ENCODE measurements at places on chromosomes 4 and X.

DNA sequence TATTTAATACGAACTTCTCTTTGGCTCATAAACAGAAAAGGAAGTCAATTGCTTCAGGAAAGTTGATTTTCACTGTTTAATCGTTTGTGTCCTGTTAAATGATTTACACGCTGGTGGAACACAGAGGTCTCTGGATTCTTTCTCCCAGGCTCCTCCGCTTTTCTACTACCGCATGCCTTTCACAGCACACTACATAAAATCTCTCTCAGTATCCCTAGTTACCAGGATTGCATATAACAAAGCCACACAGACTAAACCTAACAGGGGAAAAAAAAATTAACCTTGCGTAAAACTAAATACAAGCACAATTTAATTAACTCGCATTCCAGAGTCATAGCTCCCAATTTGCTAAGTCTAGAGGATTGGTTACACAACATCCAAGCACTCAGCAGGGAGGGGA lies 133.9 kb downstream of the CORIN start:
- DNase-seq, result no peak

DNA sequence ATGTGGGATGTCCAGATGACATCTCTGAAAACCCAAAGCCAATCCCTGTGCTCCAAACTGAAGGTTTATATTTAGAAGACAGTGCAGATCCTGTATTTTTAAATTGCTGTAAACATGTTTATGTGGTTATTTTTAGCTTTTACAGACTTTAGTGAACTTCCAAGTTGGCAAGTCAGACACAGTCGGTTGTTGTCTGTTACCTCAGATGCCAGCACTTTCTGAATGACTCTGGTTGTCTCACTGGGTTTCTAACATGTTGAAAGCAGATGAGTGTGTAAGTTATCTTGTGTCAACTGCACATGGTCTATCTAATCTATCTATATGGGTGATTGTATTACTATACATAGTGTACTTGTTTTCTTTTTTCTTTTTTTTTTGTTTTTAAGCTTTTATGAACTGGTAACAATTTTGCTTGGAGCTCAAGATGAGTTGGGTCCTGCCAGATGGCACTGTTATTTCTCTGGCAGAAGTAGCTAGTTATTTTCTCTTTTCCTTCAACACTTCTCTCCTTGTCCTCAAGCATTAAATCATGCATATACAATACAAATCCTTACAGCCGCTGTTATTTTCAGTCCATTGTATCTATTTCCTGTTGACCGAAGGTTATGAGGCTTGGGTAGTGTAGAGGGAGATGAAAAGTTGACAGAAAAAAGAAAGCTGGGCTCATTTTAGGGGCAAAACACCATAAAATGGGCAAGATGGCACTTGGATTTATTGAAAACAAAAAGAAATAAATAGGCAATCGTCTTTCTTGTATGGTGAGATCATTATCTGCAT lies 66.3 kb downstream of the GAB1 start:
- no peak for DNase-seq

GRCh38 chr4:164613792-164614191 lies 140.1 kb upstream of the SMIM31 start:
- DNase-seq, result no peak

DNA sequence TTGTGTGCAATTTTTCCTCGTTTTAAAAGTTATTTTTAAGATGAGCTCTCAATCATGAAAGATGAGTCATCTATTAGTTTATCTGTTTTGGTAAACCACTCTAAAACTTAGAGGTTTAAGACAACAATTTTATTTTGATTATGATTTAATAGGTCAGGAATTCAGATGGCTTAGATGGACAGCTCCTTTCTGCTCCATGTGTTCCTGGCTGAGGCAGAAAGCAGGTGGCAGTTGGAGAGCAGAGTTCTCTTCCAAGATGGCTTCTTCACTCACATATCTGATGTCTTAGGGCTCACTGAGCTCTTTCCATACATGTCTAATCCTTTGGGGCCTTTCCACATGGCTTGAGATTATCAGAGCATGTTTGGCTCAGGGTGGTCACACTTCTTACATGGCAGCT lies 48.3 kb upstream of the GRPR start:
- DNase-seq, result no peak

DNA sequence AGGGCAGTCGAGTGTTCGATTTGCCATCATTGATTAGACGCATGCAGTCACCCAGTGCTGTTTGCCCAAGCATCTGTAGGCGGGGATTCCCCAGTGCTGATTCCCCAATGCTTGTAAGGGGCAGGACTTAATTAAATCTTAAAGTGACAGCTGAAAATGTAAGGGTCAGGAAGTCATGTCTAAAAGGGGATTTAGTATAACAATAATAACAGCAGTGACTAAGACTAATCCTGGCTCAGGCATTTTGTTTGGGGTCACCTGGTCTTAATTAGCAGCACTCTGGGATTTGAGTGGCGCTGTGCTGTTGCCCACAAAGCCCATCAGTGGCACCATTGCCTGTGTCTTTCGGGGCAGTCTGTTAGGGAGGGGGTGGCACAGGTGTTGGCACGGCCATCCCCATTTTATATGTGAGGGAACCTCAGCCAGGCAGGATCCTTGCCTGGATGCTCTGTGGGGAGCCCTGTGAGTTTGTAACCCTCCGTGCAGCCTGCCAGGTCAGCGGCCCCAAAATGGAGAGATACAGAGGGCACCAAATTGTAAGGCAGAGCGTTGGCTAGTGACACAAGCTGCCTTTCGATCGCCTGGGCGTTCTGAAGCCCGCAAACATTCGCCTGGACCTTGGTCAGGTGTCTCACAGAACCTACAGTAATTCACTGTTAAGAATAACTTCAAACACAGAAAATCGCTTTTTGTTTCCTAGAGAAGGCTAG lies 146.7 kb downstream of the TBL1X start:
- no peak for DNase-seq

GRCh38 chr4:167274351-167274750 lies 40.1 kb upstream of the SPOCK3 start:
- DNase-seq, result no peak

- DNase-seq, result no peak
Observed at GRCh38 chrX:41118156-41118555, 32.9 kb downstream of the USP9X start.

DNA sequence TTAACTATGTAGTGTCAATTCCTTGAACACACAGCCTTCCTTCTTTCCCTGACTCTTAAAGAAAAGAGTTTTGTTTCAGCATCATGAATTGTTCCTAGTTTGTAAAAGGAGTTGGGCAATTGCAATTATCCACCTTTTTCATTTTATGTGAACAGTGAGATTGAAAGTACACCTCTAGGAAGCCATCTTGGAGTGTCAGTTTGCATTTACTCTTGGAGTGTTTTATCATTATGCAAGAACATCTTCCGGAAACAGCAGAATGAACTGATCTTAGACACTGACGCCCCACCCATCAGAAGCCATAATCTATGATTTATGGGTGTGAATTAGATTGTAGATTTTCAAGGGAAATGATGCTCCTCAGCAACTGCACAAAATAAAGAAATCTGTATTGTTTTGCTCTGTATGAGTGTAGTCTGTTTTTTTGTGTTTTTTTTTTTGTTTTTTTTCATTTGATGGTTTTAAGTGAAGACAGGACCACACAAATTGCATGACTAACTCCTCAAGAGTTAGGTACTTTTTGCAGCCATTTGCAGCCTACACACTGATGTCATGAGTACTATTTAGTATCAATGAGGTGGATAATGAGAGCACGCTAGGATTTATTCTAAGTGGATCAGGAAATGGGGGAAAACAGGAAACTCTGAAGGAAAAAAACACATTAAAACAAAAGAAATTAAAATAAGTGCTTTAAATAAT lies 19.5 kb upstream of the FGF2 start:
- DNase-seq, result no peak

GRCh38 chrX:154751203-154751668 lies 359 bp upstream of the GAB3 start:
- no peak for DNase-seq

DNA sequence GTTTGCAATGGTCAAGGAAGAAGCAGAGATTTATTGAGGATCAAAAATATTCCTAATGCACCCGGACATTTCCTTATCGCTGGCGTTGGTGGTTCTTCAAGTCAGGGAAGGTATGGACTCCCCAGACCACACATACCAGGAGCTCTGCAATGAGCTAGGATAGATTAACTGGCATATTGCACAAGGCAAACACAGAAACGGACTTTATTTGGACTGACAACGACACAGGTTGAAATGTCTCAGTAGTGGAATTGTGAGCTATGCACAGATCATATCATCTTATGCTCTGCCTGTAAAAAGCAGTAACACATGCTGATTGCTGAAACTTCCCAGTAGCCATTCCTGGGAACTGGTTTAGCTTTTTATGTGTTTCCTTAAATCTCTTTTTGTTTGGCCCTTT lies 1.7 kb downstream of the TSPAN7 start:
- no peak for DNase-seq

DNA sequence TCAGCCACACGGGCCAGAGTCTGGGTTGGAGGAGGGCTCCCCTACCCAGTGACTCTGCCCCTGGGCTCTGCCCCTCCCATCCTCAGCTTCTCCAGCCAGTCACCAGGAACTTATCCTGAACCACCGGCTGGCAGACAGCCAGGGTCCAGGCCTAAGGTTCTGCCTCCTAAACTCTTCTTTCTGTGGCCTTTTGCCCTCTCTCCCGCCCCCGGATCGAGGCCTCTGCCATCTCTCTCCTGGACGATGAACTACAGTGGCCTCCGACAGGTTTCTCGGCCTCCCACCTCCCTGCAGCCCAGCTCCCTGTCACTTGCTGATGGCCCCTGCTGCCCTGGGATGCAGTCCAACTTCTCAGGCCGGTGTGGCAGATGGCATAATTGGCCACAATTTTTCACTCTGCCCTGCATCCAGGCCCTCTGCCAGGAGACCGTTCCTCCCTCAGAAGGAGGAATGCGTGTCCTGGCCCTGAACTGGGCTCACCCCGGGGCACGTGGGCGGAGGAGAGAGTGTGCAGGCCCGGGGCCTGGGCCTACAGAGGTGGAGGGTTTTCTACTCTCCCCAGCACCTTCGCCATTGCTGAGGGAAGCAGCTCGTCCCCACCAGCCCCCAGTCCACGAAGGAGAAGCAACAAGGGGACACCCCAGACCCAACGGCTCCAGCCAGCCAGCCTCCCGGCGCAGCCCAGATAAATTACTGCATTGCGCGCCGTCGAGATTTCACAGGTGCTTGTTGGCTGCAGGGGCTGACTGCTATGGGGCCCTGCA lies 81.9 kb upstream of the LRPAP1 start:
- no peak for DNase-seq

GRCh38 chr4:8192748-8193738 lies 6.0 kb upstream of the SH3TC1 start:
- no peak for DNase-seq

GRCh38 chrX:106626789-106627188 lies 15.0 kb downstream of the RADX start:
- DNase-seq, result no peak

GRCh38 chr4:24765376-24765988 lies 29.9 kb upstream of the SOD3 start:
- no peak for DNase-seq

DNA sequence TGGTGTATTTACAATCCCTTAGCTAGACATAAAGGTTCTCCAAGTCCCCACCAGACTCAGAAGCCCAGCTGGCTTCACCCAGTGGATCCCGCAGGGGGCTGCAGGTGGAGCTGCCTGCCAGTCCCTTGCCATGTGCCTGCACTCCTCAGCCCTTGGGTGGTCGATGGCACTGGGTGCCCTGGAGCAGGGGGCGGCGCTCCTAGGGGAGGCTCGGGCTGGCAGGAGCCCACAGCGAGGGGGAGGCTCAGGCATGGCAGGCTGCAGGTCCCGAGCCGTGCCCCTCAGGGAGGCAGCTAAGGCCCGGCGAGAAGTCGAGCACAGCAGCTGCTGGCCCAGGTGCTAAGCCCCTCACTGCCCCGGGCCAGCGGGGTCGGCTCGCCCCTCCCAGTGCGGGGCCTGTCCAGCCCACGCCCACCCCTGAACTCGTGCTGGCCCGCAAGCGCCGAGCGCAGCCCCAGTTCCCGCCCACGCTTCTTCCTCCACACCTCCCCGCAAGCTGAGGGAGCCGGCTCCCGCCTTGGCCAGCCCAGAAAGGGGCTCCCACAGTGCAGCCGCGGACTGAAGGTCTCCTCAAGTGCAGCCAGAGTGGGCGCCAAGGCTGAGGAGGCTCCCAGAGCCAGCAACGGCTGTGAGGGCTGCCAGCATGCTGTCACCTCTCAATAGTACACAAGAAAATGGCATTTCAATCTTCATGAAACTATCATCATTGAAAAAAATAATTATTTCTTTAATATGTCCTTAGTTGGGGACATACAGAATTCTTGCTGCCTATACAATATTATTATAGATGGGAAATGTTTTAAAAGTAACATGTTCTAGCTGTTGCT lies 189.1 kb downstream of the SLC7A11 start:
- no peak for DNase-seq

GRCh38 chr4:87239821-87240220 lies 19.4 kb upstream of the KLHL8 start:
- DNase-seq, result no peak

- no peak for DNase-seq
Observed at GRCh38 chr4:7384003-7384928, 50.5 kb downstream of the PSAPL1 start.

DNA sequence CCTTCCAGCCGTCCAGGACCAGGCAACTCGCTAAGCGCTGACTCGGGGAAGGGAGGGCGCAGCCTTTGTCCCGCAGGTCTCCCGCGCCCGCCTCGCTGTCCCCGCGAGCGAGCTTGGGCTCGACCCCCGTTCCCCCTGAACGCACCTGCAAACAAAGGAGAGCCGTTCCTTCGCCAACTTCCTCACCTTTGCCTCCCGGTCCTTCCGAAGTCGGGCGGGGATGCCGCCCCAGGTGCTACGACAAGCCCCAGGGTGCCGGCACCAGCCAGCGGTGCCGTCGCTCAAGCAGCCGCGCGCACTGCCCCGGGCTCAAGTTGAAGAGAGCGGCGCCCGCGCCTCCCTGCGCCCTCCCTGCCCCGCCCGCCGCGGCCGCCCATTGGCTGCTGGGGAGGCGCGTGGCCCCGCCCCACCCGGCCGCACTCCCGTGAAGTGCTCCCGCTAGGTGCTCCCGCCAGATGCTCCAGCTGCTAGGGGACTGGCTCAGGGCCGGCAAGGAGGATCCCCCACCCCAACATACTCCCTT lies 107.1 kb downstream of the NSUN7 start:
- DNase-seq, result no peak
